ENCODE measurements at places on chromosomes 16 and 17.

GRCh38 chr17:82301300-82301915 lies 16.0 kb downstream of the CD7 start:
- DNase-seq = no peak

GRCh38 chr16:75025761-75026160 lies 26.9 kb downstream of the ZNRF1 start:
- DNase-seq = peak; percentile 42

GRCh38 chr17:71187145-71187878 lies 933.5 kb upstream of the SOX9 start:
- no peak for DNase-seq

- no peak for DNase-seq
Measured at GRCh38 chr16:20084624-20085226, 11.0 kb upstream of the GPR139 start.

- DNase-seq = peak; percentile 69
Measured at GRCh38 chr17:12979826-12980500, 37.9 kb downstream of the ELAC2 start.

GRCh38 chr16:3963886-3964685 lies 83.6 kb upstream of the CREBBP start:
- no peak for DNase-seq

DNA sequence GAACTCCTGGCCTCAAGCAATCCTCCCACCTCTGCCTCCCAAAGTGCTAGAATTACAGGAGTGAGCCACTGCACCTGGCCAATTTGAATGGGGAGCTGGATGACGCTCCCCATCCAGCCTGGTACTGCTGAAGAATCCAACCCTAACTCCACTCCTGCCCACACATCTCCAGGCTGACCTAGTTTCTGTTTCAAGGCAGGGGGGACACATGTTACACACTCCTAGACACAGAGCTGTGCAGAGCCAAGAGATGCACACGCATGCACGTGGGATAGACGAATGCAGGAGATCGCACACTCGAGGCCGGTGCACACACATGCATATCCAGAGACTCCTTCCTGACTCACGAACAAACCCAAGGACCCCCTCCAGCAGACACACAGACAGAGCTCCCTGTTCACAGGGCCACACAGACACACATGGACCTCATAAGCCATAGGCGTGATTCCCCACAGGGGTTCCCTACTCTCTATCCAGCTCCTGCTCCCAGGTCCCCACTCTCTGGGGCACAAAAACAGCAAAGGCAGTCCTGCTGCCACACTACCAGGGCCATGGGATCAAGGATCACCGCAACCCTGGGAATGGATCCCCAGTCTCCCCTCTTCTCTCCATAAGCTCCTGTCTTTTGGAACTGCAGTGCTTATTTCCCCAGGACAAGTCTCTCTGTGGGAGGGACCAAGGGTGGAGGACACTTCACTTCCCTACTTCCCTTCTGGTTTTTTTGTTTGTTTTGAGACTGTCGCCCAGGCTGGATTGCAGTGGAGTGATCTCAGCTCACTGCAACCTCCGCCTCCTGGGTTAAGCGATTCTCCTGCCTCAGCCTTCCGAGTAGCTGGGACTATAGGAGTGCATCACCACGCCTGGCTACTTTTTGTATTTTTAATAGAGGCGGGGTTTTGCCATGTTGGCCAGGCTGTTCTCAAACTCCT lies 14.4 kb downstream of the EPOP start:
- DNase-seq = peak; percentile 40

- DNase-seq = no peak
Measured at GRCh38 chr16:74252329-74252728, 44.3 kb upstream of the PSMD7 start.

GRCh38 chr16:20883554-20884239 lies 16.5 kb downstream of the DCUN1D3 start:
- no peak for DNase-seq

- peak; percentile 100 for DNase-seq
Measured at GRCh38 chr17:44137891-44138709, 3.6 kb upstream of the HROB start.

GRCh38 chr16:67258161-67258835 lies 9.5 kb downstream of the SLC9A5 start:
- DNase-seq = no peak

GRCh38 chr16:85649411-85650134 lies 36.5 kb downstream of the GSE1 start:
- DNase-seq = no peak

GRCh38 chr17:68294196-68294555 lies 2.9 kb downstream of the ARSG start:
- no peak for DNase-seq

GRCh38 chr16:12721841-12722421 lies 81.8 kb downstream of the CPPED1 start:
- DNase-seq = no peak

DNA sequence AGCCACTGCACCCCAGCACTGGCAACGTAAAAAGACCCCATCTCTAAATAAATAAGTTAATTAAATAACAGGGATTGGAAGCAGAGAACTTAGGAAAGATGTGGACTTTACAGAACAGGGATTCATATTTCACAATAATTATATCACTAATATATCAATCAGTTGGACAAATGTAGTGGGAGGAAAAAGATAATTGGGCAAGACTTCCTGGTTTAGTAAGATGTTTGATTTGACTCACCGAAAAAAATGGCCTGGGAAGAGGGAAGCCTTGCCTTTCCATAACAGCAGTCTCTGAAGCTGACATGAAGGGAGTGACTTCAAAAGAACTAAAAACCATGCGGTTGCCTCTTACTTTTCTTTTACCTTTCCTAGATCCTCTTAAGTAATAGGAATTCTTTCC lies 15.2 kb upstream of the C17orf78 start:
- DNase-seq = peak; percentile 21

DNA sequence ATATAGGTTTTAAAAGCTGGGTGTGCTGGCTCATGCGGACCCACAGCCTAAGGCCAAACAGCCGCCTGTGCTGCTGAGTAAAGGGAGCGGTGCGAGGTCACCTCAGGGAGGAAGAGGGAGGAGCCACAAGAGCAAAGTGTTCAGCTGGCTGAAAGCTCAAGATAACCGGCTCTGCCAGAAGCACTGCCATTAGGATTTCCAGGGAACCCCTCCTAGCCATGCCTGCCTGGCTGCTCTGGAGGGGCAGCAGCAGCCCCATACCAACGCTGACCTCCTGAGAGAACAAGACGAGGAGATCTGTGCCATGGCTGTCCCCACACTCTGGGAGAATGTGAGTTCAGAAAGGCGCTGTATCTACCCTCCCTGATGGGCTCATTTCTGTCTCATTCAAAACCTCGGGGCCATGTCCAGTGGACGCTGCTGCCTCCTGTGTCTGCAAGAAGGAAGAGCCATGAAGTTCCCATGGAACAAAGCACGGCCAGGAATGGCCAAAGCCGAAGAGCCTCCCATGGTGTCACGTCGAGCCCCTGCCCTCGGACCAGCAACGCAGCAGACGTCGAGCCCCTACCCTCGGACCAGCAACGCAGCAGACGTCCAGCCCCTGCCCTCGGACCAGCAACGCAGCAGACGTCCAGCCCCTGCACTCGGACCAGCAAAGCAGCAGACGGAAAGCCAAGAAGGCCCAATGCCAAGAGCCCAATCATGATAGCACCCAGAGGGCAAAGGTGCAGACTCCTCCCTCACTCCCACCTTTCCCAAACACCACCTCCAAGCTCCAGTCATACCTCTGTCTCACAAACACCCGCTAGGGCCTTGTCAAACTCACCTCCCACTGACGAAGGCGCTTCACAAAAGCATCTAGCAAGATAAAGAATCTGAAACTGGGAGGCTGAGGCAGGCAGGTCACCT lies 107.0 kb downstream of the ANKRD11 start:
- DNase-seq = no peak

DNA sequence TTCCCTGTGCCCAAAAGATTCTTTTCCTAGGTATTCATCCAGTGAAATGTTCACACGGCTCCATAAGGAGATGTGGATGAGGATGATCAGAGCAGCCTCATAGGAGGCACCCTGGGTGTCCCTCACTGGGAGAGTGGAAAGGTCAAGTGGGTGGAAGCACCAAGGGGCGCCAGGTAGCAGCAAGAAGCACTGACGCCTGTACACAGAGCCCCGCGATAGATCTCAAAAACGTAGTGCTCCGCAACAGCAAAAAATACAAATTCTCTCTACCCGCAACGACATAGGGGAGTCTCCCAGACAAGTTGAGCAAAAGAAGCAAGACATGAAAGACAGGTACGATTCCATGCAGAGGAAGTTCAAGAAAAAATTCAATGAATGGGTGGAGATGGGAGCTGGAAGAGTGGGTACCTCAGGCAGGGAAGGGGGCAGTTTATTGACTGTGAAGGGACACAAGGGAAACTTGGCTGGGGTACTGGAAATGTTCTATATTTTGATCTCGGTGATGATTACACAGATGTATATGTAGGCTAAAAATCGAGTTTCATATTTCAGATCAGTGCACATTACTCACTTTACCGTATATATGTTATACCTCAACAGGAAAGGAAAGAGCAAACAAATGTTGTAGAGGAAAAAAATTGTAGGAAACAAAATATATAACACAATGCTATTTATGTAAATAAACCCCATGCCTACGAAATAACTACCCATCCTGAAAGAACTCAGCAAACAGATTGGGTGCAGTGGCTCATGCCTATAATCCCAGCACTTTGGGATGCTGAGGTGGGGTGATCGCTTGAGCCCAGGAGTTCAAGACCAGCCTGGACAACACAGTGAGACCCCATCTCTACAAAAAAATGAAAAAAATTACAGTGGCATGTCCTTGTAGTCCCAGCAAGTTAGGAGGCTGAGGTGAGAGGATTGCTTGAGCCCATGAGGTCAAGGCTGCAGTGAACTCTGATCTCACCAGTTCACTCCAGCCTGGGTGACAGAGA lies 17.8 kb upstream of the ETV4 start:
- DNase-seq = no peak

DNA sequence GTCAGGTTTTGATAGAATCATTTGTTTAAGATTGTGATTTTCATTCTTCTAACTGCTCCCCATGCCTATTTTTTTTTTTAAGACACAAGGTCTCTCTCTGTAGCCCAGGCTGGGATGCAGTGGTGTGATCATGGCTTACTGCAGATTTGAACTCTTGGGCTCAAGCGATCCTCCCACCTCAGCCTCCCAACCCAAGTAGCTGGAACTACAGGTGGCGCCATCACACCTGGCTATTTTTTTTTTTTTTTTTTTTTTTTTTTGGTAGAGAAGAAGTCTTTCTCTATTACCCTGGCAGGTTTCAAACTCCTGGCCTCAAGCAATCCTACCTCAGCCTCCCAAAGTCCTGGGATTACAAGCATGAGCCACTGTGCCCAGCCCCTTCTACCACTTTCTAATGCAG lies 223.3 kb downstream of the CBLN1 start:
- DNase-seq = no peak

DNA sequence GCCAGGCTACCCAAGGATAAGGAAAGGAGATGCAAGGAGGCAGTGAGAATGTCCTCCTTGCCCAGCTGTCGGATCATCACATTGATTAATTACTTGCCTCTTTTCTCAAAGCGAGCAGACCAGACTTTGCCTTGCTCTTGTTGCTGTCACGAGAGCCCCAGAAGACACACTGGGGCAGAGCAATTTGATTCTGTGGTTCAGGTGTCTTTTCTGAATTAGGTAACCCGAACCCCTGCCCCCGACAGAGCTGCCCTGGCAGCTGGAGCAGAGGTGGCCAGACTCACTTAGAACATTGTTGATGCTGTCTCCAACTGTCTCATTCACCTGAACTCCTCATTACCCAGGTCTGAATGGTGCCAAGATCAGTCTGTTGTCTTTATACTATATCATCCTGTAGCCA lies 34.3 kb downstream of the VAT1L start:
- DNase-seq = no peak

DNA sequence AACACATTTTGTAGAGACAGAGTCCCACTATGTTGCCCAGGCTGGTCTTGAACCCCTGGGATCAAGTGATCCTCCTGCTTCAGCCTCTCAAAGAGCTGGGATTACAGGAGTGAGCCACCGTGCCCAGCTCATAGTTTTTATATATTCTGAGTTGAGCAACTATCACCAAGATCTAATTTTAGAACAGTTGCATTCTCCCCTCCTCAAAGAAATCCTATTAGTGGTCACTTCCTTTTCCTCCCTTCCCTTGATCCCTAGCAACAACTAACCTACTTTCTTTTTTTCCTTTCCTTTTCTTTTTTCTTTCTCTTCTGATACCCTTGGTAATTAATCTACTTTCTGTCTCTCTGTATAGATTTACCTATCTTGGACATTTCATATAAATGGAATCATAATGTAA lies 61.5 kb upstream of the B4GALNT2 start:
- DNase-seq = peak; percentile 8

- peak; percentile 91 for DNase-seq
Measured at GRCh38 chr17:81365148-81365600, 30.1 kb upstream of the BAHCC1 start.

DNA sequence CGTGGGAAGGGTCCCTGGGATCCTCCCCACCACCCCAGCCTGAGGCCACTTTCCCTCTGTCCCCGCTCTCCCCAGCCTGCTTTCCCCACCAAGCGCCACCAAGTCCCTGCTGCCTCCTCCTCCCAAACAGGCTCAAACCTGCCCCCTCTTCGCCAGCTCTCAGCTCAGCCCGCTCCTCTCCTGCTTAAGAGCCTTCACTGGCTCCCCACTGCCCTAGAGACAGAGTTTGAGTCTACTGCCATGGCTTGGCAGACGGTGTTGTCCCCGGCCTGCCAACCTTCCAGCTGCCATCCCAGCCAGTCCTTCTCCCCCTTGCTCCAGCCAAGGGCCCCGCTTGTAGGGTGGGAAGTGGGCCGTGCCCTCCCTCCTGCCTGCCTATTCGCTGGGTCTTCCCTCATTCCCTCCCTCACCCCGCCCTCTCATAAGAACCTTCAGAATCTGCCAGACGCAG lies 11.1 kb downstream of the IL4R start:
- DNase-seq = no peak

GRCh38 chr17:2972749-2973148 lies 90.7 kb downstream of the OR1D5 start:
- DNase-seq = no peak

DNA sequence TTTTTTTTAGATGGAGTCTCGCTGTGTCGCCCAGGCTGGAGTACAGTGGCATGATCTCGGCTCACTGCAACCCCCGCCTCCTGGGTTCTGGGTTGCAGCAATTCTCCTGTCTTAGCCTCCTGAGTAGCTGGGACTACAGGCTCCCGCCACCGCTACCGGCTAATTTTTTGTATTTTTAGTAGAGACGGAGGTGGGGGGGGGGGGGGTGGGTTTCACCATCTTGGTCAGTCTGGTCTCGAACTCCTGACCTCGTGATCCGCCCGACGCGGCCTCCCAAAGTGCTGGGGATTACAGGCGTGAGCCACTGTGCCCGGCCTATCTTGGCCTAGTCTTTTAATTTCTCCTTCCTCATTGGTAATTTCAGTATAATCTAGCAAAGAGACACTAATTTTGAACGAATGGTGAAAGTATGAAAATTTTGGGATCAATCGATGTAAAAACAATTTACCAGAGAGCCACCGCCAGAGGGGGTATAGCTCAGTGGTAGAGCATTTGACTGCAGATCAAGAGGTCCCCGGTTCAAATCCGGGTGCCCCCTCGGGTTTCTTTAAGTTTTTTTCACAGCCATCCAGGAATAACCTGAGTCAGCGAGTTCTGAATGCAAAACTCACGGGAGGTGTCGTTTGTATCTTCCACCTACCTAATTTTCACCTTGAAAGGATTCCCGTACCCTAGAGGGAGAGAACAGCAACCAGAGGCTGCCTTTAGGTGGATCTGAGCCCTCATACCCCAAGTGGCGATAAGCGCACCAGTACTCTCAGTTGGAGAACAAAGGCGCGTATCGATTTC lies 2.5 kb upstream of the LASP1 start:
- DNase-seq = peak; percentile 75

Data from GM23248 (cell line).